ENCODE measurements at places on chromosomes 12 and 14. TPM values are rescaled to one million over a fixed set of nuclear protein-coding genes. Genes with fewer than 3 reads are reported as not detected.

GRCh38 chr12:10540776-10541205 lies 35.1 kb downstream of the EIF2S3B start:
- H3K27ac ChIP-seq: no peak overlapping the region
- no peak for DNase-seq
- H3K4me3 ChIP-seq: no peak overlapping the region

- DNase-seq: no peak
- H3K27me3 ChIP-seq: no peaks in the 10 kb centered on the region
- no peak overlapping the region for H3K4me3 ChIP-seq
- H3K36me3 ChIP-seq: no peaks in the 10 kb centered on the region
- no peak overlapping the region for H3K27ac ChIP-seq
- no peaks in the 10 kb centered on the region for H3K4me1 ChIP-seq
Observed at GRCh38 chr12:77645966-77646598, 184.6 kb upstream of the NAV3 start.

DNA sequence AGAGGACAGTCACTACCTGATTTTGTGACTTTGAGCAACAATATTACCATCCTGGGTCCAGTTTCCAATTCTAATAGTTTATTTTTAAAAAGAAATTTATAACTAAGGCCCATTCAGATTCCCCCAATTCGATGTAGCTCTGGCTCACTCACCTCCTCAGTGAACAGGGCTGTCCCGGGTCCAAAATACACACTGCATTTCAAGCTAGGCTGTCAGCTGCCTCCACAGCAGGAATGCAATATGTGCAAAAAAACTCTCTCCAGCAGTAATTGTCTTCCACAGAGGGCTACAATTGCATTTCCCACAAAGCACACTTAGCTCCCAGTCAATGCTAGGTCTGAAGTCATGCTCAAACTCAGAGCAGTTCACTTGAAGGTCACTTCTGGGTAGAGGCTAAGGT lies 39.3 kb upstream of the ZNF641 start:
- DNase-seq: no peak
- H3K27ac ChIP-seq: no peak overlapping the region
- no peaks in the 10 kb centered on the region for H3K36me3 ChIP-seq
- no peak overlapping the region for H3K4me3 ChIP-seq
- H3K27me3 ChIP-seq: no peaks in the 10 kb centered on the region

Gene OSGEP
- polyA plus RNA-seq: 65.2 TPM

GRCh38 chr12:111578971-111579340 lies 20.2 kb downstream of the ATXN2 start:
- H3K27ac ChIP-seq: no peak overlapping the region
- no peak overlapping the region for H3K4me3 ChIP-seq
- no peaks in the 10 kb centered on the region for H3K27me3 ChIP-seq
- DNase-seq: no peak
- peaks cover 10% of the 10 kb centered on the region for H3K36me3 ChIP-seq

- H3K27ac ChIP-seq: no peak overlapping the region
- H3K36me3 ChIP-seq: peaks cover 95% of the 10 kb centered on the region
- H3K27me3 ChIP-seq: no peaks in the 10 kb centered on the region
- no peak overlapping the region for H3K4me3 ChIP-seq
- DNase-seq: no peak
Observed at GRCh38 chr12:49033611-49034285, 15.2 kb upstream of the PRKAG1 start.

Gene CD4
- polyA plus RNA-seq: 13.0 TPM

DNA sequence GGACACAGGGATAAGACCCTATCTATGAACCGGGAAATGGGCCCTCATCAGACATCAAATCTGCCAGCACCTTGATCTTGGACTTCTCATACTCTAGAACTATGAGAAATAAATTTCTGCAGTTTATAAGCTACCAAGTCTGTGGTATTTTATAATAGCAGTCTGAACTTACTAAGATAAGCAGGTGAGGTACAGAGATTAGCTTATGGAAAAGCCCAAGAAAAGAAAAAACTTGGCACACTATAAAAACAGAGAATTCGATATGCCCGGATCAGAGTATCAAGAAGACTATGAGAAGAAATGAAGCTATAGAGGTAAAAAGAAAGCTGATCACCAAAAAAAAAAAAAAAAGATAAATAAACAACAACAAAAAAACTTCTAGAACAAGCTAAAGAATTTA lies 52.6 kb downstream of the EEA1 start:
- H3K27me3 ChIP-seq: no peaks in the 10 kb centered on the region
- H3K36me3 ChIP-seq: peaks cover 2% of the 10 kb centered on the region
- H3K4me1 ChIP-seq: no peaks in the 10 kb centered on the region
- H3K4me3 ChIP-seq: no peak overlapping the region
- DNase-seq: no peak
- no peak overlapping the region for H3K27ac ChIP-seq

GRCh38 chr14:23405096-23405495 lies 3.0 kb downstream of the MYH6 start:
- H3K27me3 ChIP-seq: no peaks in the 10 kb centered on the region
- DNase-seq: no peak
- no peak overlapping the region for H3K27ac ChIP-seq
- H3K36me3 ChIP-seq: no peaks in the 10 kb centered on the region
- peaks cover 15% of the 10 kb centered on the region for H3K4me1 ChIP-seq
- H3K4me3 ChIP-seq: no peak overlapping the region

Gene BMP4
- 16.3 TPM for polyA plus RNA-seq

DNA sequence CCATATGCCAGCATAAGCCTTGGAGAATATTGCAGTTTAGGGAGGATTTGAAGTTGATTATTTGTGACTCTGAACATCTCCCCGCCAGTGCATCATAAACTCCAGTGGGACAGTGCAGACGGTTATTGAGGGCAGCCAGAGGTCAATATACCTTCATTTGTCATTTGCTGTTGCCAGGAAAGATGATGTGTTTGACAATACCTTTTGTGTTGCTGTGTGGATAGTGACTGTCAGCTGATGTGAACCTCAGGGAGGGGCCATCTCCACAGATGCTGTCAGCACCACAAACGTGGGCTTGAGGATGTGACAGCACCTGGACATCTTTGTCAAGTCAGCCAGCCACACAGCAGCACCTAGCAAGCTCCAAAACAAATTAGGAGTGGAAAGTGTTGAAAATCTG lies 11.5 kb downstream of the CCDC198 start:
- no peaks in the 10 kb centered on the region for H3K27me3 ChIP-seq
- no peak overlapping the region for H3K4me3 ChIP-seq
- no peaks in the 10 kb centered on the region for H3K36me3 ChIP-seq
- no peak overlapping the region for H3K27ac ChIP-seq
- no peak for DNase-seq

DNA sequence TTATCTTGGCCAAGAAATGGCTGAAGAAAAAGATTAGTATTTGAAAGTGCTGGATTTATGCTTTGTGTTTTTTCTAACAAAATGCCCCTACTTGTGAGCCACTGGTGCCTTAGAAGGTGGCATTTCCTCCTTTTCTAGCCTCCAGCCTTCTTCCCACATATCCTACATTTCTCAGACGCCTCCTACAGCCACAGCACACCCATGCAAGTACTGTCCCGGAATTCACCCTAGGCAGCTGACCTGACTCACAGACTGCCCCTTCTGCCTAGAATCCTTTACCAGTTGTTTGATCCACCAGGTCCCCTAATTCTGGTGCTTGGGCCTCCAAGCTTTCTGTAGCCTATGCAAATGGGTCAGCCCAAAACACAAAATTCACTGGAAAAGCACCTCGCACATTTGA lies 166.0 kb downstream of the FOXN3 start:
- no peaks in the 10 kb centered on the region for H3K36me3 ChIP-seq
- DNase-seq: no peak
- no peak overlapping the region for H3K27ac ChIP-seq

DNA sequence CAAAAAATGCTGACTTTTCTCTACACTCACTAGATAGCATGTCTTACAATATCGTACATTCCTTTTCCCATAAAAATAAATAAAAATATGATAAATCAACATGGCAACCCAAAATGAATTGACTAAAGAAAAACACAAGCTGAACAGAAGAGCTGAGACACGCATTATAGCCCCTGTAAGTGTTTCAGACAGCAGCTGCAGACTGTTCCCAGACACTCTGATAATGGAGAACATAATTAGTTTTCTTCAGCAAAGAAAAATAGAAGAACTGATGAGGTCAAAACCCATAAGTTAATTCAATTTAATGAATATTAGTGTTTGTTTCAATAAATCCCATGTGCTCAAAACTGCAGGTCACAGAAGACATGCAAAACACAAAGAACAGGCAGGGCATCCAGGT lies 23.8 kb downstream of the ST8SIA1 start:
- H3K27me3 ChIP-seq: no peaks in the 10 kb centered on the region
- H3K27ac ChIP-seq: peak overlapping the region; percentile 67
- peaks cover 3% of the 10 kb centered on the region for H3K36me3 ChIP-seq
- H3K4me3 ChIP-seq: no peak overlapping the region
- H3K4me1 ChIP-seq: peaks cover 3% of the 10 kb centered on the region

DNA sequence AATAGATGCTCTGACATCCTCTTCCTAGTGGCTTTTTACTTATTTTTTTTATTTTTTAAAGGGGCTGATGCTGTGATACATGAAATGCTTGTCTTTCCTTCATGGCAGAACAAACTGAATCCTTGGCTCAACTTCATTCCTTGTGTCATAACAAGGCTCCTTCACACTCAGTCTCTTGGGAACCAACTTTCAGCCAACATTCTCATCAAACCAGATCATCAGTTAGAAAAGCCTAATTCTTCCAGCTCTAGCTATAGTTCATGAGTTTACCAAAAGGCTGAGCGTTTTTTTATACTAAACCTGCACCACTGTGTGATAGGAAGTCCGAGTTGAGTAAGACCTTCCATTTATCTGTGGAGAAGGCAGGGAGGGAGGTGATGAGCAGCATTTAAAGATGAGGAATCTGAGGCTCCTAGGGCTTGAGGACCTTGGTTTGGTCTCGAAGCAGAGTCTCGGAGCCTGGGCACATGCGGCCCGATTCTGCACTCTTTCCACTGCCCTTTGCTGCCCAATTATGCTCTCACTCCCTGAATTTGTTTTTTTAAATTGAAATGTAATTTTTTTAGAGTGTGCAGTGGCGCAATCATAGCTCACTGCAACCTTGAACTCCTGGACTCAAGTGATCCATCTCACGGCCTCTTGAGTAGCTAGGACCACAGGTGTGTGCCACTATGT lies 8.2 kb downstream of the GPRC5D start:
- no peaks in the 10 kb centered on the region for H3K36me3 ChIP-seq
- H3K27me3 ChIP-seq: no peaks in the 10 kb centered on the region
- H3K4me3 ChIP-seq: no peak overlapping the region
- H3K4me1 ChIP-seq: no peaks in the 10 kb centered on the region
- no peak overlapping the region for H3K27ac ChIP-seq

- H3K36me3 ChIP-seq: no peaks in the 10 kb centered on the region
- H3K4me1 ChIP-seq: no peaks in the 10 kb centered on the region
- no peak overlapping the region for H3K4me3 ChIP-seq
- no peak for DNase-seq
- H3K27me3 ChIP-seq: peaks cover 2% of the 10 kb centered on the region
Observed at GRCh38 chr12:107921062-107921461, 146.6 kb downstream of the ASCL4 start.

GRCh38 chr12:19131025-19131444 lies 1.5 kb downstream of the PLEKHA5 start:
- no peaks in the 10 kb centered on the region for H3K4me1 ChIP-seq
- peak overlapping the region; percentile 85 for H3K4me3 ChIP-seq
- peak; percentile 10 for DNase-seq
- H3K27me3 ChIP-seq: no peaks in the 10 kb centered on the region
- peak overlapping the region; percentile 84 for H3K27ac ChIP-seq

Gene GZMH
- polyA plus RNA-seq: 0.21 TPM

DNA sequence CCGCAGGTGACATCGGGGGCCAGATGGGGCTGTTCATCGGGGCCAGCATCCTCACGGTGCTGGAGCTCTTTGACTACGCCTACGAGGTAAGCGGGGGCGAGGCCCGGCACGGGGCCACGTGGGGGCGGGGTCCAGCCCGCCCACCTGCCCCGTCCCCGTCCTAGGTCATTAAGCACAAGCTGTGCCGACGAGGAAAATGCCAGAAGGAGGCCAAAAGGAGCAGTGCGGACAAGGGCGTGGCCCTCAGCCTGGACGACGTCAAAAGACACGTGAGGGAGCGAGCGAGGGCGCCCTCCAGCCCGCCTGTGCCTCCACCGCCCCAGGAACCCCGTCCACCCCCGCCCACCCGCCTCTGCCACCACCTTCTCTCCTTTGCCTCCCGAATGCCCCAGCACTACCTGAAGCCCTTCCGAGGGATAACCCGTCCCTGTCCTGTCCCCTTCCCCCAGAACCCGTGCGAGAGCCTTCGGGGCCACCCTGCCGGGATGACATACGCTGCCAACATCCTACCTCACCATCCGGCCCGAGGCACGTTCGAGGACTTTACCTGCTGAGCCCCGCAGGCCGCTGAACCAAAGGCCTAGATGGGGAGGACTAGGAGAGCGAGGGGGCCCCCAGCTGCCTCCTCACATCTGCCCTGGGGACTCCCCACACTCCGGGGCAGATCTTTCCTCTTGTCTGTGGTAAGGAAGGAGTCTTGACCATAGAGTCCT lies 3.9 kb upstream of the SMARCD1 start:
- no peaks in the 10 kb centered on the region for H3K27me3 ChIP-seq
- H3K4me3 ChIP-seq: no peak overlapping the region
- peaks cover 68% of the 10 kb centered on the region for H3K36me3 ChIP-seq

Measured in spinal cord (tissue), 10 donors.